ENCODE measurements at places on chromosomes 7 and 10. TPM values are rescaled to one million over a fixed set of nuclear protein-coding genes. Genes with fewer than 3 reads are reported as not detected.
A peak's percentile ranks its signal among the peaks of the same experiment; 100 is the strongest.

DNA sequence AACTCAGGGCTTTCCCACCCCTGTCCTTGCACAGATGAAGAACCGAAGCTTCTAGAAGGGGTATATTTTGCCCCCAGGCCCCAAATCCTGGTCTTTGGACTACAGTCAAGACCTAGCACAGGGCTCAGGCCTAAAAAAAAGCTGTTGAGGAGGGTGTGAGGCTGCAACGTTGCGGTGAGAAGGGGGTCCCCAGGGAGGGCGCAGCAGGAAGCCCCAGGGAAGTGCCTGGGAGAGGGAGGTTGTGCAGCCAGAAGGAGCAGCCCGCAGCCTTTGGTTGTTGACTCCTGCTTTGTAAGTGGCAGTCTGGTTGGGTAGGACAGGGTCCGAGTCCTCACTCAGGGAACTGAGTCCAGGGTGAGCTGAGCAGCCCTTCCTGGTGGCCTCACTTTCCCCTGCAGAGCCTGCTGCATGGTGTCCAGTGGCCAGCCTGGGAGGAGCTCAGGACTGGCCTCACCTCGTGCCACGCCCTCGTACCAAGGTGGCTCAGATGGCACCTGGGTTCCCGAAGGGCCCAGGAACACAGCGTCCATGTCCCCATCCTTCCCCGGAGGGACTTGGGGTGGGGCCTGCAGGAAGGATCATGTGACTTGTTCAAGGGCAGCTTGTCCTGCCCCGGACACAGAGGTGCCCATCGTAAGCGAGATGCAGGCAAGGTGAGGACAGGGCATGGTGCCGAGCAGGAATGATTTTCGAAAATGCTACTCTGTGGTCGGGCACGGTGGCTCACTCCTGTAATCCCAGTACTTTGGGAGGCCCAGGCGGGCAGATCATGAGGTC lies 166.4 kb upstream of the TNRC18 start:
- no peak for DNase-seq

DNA sequence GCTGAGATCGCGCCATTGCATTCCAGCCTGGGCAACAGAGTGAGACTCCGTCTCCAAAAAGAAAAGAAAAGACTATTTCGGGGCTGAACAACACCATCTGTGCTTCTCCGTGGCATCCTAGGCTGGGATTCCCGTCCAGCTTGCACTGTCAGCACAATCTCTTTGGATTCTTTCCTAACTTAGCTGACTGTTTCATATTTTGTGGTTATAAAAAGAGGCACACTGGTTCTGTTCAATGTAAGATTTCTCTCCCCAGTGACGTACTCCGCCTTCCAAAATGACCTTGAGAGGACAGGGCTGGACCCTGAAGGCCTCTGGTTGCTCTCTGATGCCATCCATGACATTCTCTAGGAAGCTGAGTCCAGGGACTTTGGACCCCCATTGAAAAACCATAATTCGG lies 8.8 kb downstream of the ZNHIT1 start:
- DNase-seq = no peak

- no peak for DNase-seq
These were observed 575.0 kb upstream of the LRRTM3 start for GRCh38 chr10:66350622-66351399.

DNA sequence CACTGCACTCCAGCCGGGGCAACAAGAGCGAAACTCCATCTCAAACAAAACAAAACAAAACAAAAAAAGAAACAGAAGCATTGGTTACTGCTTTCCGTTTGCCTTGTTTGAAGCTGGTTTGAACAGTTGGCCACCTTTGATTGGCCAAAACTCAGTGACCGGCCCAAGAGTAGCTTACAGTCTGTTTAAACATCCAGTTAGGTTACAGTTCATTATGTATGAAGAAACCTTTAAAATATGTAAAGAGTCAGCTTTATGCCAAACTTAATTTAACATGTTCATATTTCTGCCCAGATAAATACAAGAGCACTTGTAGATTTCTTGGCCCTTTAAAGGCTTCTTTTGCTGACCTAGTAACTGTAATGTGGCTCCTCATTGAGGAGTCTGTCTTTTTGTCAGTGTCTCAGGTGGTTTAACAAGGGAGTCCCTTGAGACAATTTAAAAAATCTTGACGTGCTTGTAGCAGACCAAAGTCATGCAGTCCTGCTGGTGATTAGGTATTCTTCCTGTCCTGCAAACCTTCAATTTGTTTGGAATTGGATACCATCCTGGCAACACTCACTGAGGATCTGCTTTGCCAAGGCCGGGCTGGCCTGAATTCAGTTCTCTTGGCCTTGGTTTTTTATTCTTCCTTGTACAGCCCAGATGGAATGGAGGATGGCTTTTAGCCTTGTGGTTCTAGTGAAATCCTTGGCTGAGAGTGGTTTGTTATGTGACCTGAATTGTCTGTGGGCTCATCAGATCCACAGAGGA lies 128.9 kb downstream of the PLXDC2 start:
- DNase-seq = no peak

DNA sequence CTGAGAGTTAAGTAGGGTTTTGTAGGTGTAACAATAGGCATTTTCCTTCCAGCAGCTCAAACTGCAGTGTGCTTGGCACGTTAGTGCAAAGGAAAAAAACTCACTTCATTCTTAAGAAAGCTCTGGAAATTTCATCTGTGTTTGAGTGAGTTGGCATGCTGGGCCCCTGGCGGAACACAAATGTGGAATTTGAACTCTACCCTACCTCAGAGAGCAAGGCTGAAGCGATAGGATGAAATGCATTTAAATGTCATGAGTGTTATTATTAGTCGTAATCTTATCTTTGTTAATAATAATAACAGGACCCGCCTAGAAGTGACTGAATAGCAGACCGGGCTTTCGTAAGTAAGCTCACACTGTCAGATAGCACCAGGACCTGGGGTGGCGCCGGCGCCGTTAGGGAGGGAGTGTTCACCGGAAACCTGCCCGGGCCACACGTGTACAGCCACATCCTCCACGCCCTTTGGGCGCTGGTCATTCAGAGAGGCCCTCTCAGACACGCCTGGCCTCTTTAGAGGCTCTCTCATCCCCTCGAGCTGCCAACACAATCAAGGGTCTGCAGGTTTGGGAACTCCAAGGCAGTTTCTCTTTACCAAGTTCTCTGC lies 63.5 kb downstream of the GRK5 start:
- DNase-seq = no peak

JAKMIP3 gene
- 0.11 TPM for total RNA-seq

DNA sequence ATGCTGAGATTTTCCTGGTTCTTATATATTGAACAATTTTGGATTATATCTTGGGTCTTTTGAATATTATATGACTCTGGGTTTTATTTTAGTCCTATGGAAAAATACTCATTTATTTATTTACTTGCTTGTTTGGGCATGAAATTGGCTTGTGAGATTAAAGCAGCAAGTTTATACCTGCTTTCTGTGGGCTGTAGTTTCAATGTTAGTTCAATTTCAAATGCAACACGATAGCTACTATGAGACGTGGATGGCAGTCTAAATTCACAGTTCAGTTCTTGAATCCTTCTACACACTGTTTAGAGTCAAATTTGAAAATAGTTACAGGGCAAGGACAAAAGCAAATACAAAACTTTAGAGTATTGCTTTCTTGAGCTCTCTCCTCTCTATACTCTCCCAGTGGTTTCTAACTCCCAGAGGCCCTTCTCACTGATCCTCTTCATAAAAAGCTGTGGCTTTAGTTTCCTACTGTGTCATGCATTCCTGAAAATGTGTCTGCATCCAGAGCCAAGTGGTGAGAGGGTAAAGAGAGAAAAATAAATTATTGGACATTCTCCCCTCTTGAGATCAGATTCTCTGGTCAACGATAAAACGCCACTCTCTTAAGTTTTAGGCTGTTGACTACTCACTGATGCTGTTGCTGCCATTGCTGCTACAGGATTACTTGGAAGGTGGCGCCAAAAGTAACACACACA lies 34.4 kb downstream of the POLR1F start:
- DNase-seq = no peak

- no peak for DNase-seq
These were observed 446.9 kb downstream of the KIF20B start for GRCh38 chr10:90148116-90148855.

GRCh38 chr7:129667116-129667515 lies 55.6 kb downstream of the NRF1 start:
- DNase-seq = no peak

- no peak for DNase-seq
These were observed 22.6 kb downstream of the PODXL start for GRCh38 chr7:131533566-131534561.

DNA sequence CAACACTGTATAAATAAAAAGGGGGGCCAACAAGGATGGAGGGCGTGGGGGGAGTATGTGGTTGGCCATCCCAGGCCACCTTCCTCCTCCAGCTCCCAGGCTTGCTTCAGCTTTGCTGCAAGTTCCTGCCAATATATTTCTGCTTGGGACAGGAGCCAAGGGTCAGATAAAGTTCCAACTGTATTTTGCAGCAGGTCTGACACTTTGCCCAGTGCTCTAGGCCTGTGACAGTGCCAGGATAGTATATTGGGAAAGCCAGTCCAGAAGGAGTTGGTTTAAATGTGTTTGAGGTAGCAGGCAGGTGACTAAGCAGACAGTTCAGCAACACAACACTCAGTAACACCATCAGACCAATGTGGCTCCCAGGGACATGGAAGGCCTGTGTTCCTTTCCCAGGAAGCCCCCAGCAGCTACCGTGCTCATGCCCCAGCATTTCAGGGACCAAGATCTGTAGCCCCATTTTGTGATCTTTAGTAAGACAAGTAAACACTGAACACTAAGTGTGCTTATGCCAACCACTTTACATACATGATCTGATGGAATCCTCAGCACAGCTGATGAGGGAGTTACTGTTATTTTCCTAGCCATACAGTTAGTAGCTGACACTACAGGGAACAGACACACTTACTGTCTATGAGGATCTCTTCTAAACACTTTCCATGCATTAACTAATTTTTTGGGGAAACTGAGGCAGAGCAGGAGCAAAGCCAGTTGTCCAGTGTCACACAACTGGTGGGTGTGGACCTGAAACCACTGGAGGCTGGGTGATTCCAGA lies 38.9 kb downstream of the DNAJB12 start:
- peak; percentile 55 for DNase-seq

GRCh38 chr10:65123120-65123519 lies 1601.9 kb downstream of the REEP3 start:
- DNase-seq = no peak

GRCh38 chr10:12733271-12733670 lies 268.2 kb downstream of the CCDC3 start:
- DNase-seq = no peak

THSD7A gene
- not detected for total RNA-seq

DNA sequence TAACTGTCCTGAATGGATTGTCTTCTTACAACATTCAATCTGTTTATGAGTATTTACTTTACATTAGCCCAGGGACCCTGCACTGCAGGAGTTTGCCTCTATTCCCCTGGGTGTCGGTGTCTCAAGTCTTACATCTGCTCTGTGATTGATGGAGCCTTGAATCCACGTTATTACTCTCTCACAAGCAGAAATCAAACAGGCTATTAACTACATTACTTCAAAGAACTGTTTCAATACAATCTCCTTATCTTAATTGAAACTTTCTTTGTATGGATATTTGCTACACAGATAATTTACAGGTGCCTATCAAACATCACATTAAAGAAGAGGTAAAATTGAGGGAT lies 3.1 kb upstream of the ARID5B start:
- no peak for DNase-seq

- no peak for DNase-seq
These were observed 30.1 kb upstream of the NEUROD6 start for GRCh38 chr7:31370609-31371008.

ASB15 gene
- total RNA-seq = not detected

- no peak for DNase-seq
These were observed 113.1 kb upstream of the RNF32 start for GRCh38 chr7:156527458-156527890.

CREB5 gene
- total RNA-seq = 0.77 TPM

GRCh38 chr10:22280078-22280477 lies 36.1 kb upstream of the COMMD3 start:
- DNase-seq = no peak

FAM25A gene
- total RNA-seq = not detected

OR2A7 gene
- total RNA-seq = not detected

- peak; percentile 74 for DNase-seq
These were observed at the start of gene HELLS for GRCh38 chr10:94545391-94546048. HELLS (plus strand) TSS chr10:94545788; CDS start chr10:94545922, 134 bp downstream.

TAF3 gene
- 9.7 TPM for total RNA-seq

H2BK1 gene
- total RNA-seq = not detected

DNA sequence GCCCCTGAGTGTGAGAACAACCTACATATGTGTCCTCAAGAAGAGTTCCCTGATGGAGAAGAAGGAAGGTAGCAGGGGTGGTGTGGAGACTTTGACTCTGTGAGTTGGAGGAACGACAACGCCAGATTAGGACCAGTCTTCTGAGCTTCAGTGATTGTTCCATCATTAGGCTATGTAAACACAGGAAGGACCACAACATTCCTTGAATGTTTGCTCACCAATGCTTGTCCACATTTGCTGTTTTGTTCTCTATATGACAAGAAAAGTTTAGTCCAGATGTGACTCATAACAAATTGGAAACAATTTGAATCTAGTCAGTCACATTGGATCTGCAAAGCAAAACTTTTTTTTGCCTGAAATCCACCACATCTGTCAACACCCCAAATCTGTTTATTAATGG lies 62.7 kb downstream of the ENTPD1 start:
- DNase-seq = no peak

- no peak for DNase-seq
These were observed 31.0 kb upstream of the NUB1 start for GRCh38 chr7:151310578-151310977.

HOXA2 gene
- total RNA-seq = not detected

- DNase-seq = no peak
These were observed 258.5 kb upstream of the AOAH start for GRCh38 chr7:36982766-36983165.

CALY gene
- not detected for total RNA-seq

GRCh38 chr10:101536800-101537199 lies 51.3 kb downstream of the POLL start:
- DNase-seq = peak; percentile 13

BZW2 gene
- total RNA-seq = 112 TPM

DNA sequence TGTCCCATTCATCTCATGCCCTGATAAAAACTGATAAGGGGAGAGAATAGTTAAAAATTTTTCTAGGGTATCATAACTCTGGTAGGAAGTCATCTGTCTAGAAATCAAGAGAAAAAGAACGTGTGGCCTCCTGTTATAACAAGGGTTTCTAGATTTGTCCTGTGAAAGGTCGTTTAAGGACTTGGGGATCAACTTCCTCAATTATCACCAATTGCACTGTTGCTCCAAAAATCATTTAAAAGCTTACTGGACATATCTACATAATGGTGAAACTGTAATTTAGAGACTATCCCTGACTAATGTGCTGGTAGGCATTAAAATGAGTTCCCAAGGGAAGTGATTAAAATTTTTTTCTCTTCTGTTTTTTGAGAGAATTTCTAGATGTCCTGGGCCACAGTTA lies 58.2 kb downstream of the GPR141 start:
- DNase-seq = no peak

ZNF777 gene
- 15.0 TPM for total RNA-seq

- DNase-seq = peak; percentile 69
These were observed 53.4 kb downstream of the CFAP58 start for GRCh38 chr10:104406715-104407650.

GRCh38 chr7:100122568-100122967 lies 3.1 kb downstream of the CNPY4 start:
- no peak for DNase-seq

Data from HFFc6 (cell line).